ENCODE measurements at places on chromosomes 4 and X. TPM values are rescaled to one million over a fixed set of nuclear protein-coding genes. Genes with fewer than 3 reads are reported as not detected.

DNA sequence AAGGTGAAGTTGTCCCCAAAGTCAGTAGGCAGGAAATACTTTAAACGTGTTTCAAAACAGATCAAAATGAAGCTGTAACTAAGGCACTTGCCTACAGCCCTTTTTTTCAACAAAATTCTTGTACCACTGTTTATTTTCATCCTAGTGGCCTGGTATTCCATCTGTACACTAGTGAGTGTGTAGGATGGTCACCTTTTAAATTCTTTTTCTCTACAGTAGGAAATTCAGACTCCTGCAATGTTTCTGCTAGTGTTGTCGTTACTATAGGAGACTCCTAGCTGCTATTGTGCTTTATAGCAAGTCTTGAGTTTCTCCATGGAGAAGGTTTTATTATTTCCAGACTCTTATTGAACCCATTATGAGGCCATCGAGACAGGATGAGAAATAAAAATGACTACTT lies 7.0 kb upstream of the NHS start:
- no peak overlapping the region for H3K27ac ChIP-seq
- no peak overlapping the region for H3K4me3 ChIP-seq
- no peak for DNase-seq
- no peaks in the 10 kb centered on the region for H3K36me3 ChIP-seq

DNA sequence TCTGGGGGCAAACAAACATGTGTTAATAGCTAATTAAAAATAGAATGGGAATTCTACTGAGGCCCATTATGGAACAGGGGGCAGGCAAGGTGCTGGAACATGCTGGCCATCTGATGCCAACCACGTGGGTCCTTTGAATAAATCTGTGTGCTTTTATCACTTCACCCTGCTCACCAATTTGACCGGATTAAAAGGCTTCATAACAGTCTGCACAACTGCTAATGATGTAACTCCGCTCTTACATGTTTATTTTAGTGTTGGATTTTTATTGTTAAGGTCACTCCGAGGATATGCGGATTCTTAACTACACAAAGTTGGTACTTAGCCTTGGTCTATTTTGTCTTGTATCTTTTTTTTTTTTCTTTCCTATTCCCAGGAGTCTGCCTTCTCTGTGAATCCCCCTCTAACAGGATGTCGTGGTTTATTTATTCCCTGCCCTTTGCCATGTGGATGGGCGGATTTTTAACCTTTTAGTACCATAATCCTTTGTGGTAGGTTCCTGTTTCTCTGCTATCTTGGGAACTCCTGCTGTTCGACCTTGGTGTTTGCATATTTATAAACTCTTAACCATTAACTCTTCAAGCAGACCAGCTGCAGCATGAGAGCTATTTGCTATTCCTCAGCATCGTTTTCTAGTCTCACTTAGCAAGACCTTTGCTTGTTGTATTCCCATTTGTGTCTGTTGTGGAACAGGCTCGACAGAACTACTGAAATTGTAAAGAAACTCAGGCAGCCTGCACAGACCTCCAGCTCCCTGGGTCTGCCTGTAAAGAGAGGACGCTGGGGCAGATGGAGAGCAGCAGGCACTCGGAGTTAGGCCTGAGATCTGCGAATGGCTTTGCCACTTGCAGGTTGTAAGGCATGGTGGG lies 38.0 kb downstream of the TRIM2 start:
- H3K27ac ChIP-seq: no peak overlapping the region
- peaks cover 2% of the 10 kb centered on the region for H3K4me1 ChIP-seq
- H3K4me3 ChIP-seq: no peak overlapping the region
- H3K27me3 ChIP-seq: no peaks in the 10 kb centered on the region
- H3K36me3 ChIP-seq: no peaks in the 10 kb centered on the region
- DNase-seq: no peak

DNA sequence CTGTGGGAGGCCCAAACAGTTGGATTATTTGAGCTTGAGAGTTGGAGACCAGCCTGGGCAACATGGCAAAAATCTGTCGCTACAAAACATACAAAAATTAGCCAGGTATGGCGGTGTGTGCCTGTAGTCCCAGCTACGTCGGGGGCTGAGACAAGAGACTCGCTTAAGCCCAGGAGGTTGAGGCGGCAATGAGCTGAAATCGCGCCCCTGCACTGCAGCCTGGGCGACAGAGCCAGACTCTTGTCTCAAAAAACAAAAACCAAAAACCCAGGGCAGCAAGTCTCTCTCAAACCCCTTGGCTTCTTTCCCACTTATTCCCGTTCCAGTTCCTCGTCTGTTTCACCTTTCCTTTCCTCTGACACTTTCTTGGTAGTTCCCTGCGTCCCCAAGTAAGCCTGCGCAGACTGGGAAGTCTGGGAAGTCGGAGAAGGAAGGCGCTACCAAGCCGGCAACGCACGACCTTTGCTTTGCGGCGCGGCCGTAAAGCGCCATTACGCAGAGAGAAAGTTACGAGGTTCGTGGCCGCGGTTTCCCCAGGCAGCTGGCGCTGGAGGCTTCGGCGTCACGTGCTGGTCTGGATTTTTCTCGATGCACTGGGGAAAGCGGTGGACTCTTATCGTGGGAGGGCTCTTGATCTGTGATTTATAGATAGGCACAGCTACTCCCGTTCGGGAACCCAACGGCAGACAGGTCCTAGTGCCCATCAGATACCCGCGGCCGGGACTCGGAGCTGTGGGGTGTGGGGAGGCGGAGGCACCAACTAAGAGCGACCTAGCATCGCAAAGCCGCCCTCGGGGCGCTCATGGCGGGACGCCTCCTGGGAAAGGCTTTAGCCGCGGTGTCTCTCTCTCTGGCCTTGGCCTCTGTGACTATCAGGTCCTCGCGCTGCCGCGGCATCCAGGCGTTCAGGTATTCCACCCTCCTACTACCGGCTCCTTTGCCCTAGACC lies at the start of gene NUDT9:
NUDT9 (plus strand) TSS at position 470 of the 949 bp plus-strand sequence; CDS start at position 803, 333 bp downstream.
- no peaks in the 10 kb centered on the region for H3K36me3 ChIP-seq
- no peaks in the 10 kb centered on the region for H3K27me3 ChIP-seq
- H3K4me1 ChIP-seq: peaks cover 33% of the 10 kb centered on the region

- no peaks in the 10 kb centered on the region for H3K27me3 ChIP-seq
- peaks cover 18% of the 10 kb centered on the region for H3K4me1 ChIP-seq
- no peak overlapping the region for H3K27ac ChIP-seq
- no peak for DNase-seq
- H3K4me3 ChIP-seq: no peak overlapping the region
- H3K36me3 ChIP-seq: no peaks in the 10 kb centered on the region
Observed at GRCh38 chr4:142530728-142531127, 315.4 kb downstream of the INPP4B start.

GRCh38 chrX:41119803-41120202 lies 34.6 kb downstream of the USP9X start:
- H3K4me3 ChIP-seq: peak overlapping the region; percentile 53
- H3K36me3 ChIP-seq: peaks cover 8% of the 10 kb centered on the region
- H3K27me3 ChIP-seq: no peaks in the 10 kb centered on the region

DNA sequence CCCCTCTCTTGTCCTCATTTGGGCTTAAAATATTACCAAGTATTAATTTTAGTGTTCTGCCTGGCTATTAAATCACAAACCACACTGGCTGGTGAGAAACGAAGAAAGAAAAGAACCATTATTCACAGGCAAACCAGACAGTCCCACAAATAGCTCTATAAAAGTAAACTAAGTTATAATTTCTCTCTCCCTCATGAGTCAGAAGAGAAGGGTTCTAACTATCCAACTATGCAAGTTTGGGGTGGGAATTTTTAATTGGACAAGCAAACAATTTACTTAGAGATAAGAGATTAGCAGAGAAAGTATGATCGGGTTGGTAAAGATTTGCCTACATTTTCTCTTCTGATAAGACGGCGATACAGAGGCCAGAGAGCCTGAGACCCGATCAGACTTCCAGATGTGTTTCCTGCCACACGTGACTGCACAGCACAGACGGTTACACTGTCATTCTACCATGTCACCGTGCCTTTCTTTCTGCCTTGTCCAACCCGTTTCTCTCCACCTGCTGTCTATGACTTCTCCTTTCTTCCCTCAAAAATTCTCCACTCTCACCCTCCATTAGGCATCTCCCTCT lies 52.3 kb downstream of the MEPE start:
- H3K4me1 ChIP-seq: no peaks in the 10 kb centered on the region
- H3K4me3 ChIP-seq: no peak overlapping the region
- H3K27ac ChIP-seq: no peak overlapping the region
- DNase-seq: no peak

DNA sequence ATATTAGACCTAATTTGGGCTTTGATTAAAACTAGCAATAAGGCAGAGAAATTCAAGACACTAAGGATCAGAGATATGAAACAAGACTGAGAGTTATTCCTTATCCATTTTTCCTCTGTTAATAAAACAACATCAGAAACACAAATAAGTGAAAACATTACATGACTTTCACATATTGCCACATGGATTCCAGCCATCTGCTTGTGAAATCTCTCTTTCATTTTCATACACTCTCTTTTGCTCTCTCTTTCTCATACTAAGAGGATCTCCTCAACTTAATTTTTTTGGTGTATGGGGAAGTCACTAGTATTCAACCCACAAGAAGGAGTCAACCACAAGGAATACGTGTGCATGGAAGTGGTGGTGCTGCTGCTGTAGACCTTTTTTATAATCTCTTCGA lies 183.0 kb downstream of the LDB2 start:
- no peaks in the 10 kb centered on the region for H3K4me1 ChIP-seq
- H3K27me3 ChIP-seq: peaks cover 2% of the 10 kb centered on the region
- no peak for DNase-seq
- H3K27ac ChIP-seq: no peak overlapping the region

DNA sequence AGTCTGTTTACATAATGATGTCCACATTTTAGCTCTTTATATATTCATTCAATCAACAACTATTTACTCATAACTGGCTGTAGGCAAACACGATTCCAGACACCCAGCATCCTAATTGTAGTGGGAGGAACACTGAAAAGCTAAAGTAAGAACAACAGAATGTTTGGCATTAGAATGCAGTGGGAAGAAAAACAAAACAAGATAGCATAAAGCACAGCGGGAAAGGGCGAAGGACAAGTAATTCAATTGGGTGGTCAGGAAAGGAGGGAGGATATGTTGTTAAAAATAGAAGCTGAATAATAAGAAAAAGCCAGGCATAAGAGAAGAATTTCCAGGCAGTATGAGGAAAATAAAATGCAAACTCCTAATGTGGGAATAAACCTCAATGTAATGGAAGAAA lies 189.5 kb upstream of the FAT4 start:
- no peak for DNase-seq
- no peak overlapping the region for H3K27ac ChIP-seq
- no peaks in the 10 kb centered on the region for H3K36me3 ChIP-seq
- H3K4me3 ChIP-seq: no peak overlapping the region
- no peaks in the 10 kb centered on the region for H3K4me1 ChIP-seq

Gene NXF2B
- total RNA-seq: not detected

Gene GABRG1
- not detected for total RNA-seq

Gene SRPX
- total RNA-seq: not detected

GRCh38 chr4:146960634-146961033 lies 15.0 kb upstream of the TTC29 start:
- no peak for DNase-seq
- no peaks in the 10 kb centered on the region for H3K4me1 ChIP-seq
- no peak overlapping the region for H3K27ac ChIP-seq
- H3K36me3 ChIP-seq: no peaks in the 10 kb centered on the region
- H3K4me3 ChIP-seq: no peak overlapping the region

GRCh38 chr4:52507774-52508173 lies 151.3 kb downstream of the USP46 start:
- H3K4me3 ChIP-seq: no peak overlapping the region
- H3K27me3 ChIP-seq: peaks cover 6% of the 10 kb centered on the region
- DNase-seq: no peak
- no peaks in the 10 kb centered on the region for H3K36me3 ChIP-seq
- H3K4me1 ChIP-seq: no peaks in the 10 kb centered on the region
- no peak overlapping the region for H3K27ac ChIP-seq

Gene MAGEB17
- not detected for total RNA-seq

DNA sequence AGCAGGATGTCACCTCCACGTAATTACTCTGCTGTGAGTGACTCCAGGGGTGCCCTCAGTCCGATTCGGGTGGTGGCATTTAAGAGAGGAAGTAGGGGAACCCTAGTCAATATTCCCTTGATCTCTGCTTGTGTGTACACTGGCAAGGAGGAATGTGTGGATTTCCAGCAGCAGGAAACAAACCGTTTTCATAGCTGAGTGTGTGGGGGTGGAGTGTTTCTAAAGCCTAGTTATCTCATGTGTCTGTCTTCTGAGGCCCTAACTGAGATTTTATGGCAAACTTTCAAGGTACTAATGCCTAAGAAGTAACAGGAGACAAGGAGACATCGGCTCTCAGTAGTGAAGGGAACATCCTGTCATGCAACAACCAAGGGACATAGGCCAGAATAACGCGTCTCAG lies 6.6 kb upstream of the CLDN24 start:
- no peak overlapping the region for H3K27ac ChIP-seq
- H3K4me3 ChIP-seq: no peak overlapping the region
- H3K4me1 ChIP-seq: no peaks in the 10 kb centered on the region
- H3K36me3 ChIP-seq: no peaks in the 10 kb centered on the region
- DNase-seq: no peak

- H3K27me3 ChIP-seq: no peaks in the 10 kb centered on the region
- no peak for DNase-seq
- H3K36me3 ChIP-seq: no peaks in the 10 kb centered on the region
- H3K27ac ChIP-seq: no peak overlapping the region
- H3K4me3 ChIP-seq: no peak overlapping the region
Observed at GRCh38 chrX:114344756-114345349, 239.0 kb upstream of the HTR2C start.

Gene BEND2
- total RNA-seq: not detected

DNA sequence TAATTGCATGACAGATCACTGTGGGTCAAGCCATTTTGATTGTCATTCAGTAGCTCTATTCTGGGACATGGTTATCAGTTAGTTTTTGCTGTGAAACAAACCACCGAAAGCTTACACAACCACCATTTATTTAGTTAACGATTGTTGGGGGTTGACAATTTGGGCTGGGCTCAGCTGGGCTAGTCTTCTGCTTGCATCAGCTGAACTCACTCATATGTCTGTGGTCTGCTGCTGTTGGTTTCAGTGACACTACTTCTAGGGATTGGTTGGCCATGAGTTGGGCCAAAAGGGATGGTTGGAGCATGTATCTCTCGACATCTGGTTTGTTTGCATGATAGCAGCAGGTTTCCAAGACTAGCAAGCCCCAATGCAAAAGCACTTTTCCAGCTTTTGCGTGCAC lies 5.3 kb upstream of the SMIM10 start:
- peaks cover 11% of the 10 kb centered on the region for H3K27me3 ChIP-seq
- peaks cover 5% of the 10 kb centered on the region for H3K4me1 ChIP-seq
- H3K36me3 ChIP-seq: no peaks in the 10 kb centered on the region
- H3K27ac ChIP-seq: no peak overlapping the region

Gene TMPRSS11D
- total RNA-seq: not detected

All from activated CD4-positive, alpha-beta T cell treated with anti-CD3 and anti-CD28 coated beads for 36 hours (primary cell).